Foreskin fibroblast (primary cell): ENCODE measurements at places on chromosomes 2 and 18.
A peak's percentile ranks its signal among the peaks of the same experiment; 100 is the strongest.

GRCh38 chr2:216562696-216563435 lies 64.2 kb downstream of the RPL37A start:
- no peak for DNase-seq

- peak; percentile 8 for DNase-seq
Measured at GRCh38 chr18:43744960-43745745, 467.9 kb upstream of the SYT4 start.

DNA sequence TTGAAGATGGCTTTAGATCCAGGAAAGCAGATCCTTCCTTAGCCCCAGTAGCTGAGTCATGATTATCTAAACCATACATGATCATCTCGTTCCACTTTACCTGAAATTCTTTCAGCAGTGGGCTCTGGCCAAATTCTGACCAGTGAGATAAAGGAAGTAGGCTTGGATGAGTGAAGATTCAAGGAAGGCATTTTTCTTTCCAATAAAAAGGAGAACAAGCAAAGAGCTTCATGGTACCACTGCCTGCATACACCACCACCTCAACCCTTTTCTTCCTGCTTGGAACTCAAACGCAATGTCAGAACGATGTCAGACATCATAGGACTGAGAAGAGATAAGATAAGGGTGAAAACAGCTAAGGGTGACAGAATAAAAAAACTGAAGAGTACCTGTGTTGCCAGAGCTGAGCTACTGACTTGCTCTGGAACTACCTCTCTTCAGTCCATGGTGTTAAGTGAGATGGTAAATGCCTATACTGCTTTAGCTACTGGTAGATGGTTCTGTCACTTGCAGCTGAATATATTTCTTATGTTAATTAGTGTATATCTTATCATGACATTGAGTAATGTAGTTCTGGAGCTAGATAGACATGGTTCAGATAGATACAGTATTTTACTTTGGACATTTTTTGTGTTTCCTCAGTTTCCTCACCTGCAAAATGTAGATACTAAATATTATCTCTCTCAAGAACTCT lies 58.7 kb upstream of the ACVR1 start:
- no peak for DNase-seq

GRCh38 chr2:15158100-15158499 lies 403.0 kb downstream of the NBAS start:
- DNase-seq = no peak

GRCh38 chr2:70556608-70557007 lies 3.0 kb upstream of the TGFA start:
- DNase-seq = no peak
